Activated CD4-positive, alpha-beta T cell treated with anti-CD3 and anti-CD28 coated beads for 1 hour (primary cell): ENCODE measurements at places on chromosomes 2 and 18.

DNA sequence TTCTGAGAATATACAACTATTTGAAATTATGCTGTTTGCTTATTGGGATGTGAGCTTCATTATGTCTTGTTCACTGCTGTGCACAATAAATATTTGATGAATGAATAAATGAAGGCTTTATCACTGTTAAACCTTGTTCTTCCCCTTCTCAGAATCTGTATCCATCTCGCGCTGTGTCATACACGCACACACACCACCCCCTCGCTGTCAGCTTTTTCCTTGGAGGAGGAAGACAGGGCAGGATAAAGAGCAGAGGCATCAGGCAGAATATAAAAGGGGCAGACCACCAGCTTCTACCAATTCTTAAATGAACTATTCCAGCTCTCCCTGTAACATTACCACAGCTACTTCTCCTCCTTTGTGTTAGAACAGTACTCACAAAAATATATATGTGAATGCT, 75.0 kb downstream of the CD226 start:
- DNase-seq: no peak

- no peak for DNase-seq
Measured at GRCh38 chr2:100383306-100383705, 34.2 kb downstream of the CHST10 start.

DNA sequence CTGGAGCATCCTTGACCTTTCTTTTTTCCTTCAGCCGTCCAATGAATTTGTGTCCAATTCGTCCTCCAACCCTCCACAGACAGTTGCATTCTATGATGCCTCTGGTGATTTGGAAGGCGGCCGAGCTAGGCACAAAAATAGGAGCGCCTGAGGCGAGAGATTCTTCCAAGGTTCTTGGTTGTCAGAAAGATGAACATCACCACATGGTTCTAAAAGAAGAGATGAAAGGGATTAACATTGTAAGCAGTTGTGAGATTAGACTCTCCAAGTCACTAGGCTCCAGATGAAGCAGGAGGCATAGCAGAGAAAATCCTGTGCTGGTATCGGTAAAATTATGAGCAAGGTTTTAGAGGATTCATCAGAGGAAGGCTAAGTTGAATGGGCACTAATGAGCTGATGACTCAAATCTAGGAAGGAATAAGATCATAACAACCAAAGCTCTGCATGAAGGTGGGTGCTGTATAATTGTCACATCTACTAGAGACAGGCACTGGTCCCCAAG, 75.4 kb upstream of the MAP4K3 start:
- no peak for DNase-seq

GRCh38 chr2:96120991-96121390, 4.6 kb upstream of the ADRA2B start:
- no peak for DNase-seq

GRCh38 chr18:33115917-33116316, 324.6 kb downstream of the CCDC178 start:
- no peak for DNase-seq

- no peak for DNase-seq
Measured at GRCh38 chr2:200259577-200259957, 46.9 kb upstream of the SPATS2L start.

DNA sequence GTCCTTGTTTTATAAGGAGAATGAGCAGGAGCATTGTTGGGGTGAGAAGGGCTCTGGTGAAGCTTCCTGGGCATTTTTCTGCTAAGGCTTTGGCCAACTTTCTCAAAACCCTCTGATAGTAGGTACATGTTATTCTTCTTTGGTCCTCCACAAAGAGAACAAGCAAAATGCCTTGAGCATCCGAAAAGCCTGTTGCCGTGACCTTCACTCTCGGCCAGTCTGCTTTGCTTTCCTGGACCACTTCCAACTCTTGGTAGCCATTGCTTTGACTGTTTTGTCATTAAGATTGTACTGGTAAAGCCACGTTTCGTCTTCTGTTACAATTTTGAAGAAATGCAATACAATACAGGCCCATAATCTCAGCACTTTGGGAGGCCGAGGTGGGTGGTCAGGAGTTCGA, 27.4 kb upstream of the ALLC start:
- no peak for DNase-seq

- peak; percentile 77 for DNase-seq
Measured at GRCh38 chr2:219541611-219542180, 1.9 kb downstream of the CHPF start.

GRCh38 chr18:74457043-74457724, at the start of gene DIPK1C:
Gene DIPK1C, minus strand, starts transcription at chr18:74457308. Its CDS starts 49 bp downstream, at chr18:74457259.
- no peak for DNase-seq

DNA sequence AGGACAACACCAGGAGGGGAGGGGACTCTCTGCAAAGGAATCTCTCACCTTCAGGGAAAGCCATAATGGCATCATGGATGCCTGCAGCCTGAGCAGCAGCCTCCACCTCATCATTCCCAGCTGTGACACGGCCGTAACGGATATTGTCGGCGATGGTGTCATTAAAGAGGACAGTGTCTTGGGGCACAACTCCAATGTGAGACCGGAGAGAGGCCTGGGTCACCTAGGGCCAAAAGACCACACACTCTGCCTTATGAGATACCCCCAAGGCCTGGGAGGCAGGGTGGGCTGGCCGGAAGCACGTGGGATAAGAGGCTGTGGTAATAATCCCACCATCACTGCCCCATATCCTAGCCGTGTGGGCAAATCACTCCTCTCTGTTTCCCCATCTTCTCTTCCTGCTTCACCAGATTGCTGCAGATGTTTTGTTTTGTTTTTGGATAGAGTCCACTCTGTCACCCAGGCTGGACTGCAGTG, 4.3 kb downstream of the ZFAND2B start:
- DNase-seq: no peak

DNA sequence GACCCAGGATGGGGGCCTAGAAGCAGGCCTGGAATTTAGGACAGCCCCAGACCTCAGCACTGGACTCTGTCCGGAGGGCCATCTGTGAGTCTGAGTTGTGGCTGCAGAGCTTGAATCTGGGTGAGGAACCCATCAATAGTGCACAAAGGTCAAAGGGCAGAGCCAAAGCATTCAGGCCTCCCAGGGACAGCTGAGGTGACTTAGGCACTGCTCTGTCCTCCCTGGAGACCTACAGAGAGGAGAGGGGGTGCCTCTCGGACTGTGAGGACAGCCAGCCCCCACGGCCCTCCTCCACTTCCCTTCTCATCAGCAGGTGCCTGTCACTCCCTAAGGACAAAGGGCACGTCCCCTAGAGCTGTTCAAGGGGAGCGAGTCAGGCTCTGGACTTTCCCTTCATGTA, 25.1 kb upstream of the PRLH start:
- DNase-seq: no peak

GRCh38 chr2:147141930-147142329, 702.9 kb upstream of the ACVR2A start:
- DNase-seq: no peak

DNA sequence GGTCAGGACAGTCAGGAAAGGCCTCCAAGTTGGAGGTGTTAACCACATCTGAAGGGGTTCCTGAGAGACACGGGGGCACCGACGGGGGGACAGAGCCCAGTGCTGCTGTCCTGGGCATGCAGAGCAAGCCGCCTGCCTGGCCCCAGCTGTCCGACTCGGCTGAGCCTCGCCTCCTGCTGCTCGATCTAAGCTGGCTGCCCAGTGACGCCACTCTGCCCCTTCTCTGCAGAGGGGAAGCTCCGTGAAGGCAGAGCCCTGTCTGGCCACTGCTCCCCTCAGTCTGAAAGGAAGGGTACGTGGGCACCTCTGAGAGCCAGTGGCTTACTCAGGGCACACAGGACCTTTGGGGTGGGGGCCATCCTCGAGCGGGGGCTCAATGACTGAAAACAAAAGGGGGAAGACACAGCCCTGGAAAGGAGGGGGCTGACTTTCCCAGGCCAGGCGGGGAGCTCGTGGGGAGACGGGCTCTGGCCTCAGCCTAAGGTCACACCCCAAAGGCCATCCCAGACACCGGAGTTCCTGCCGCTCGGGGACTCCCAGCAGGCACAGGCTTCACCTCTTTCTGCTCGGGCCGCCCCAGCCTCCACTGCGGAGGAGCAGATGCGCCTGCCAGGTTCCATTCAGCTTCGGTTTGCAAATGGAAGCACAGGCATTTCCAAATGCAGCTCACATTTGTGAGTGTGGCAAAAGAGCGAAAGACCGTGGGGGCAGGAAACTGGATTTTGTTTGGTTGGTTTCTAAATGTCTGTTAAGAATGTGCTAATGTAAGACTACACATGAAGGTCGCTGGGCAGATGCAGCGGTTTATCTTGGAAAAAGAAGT, 136.9 kb downstream of the HDAC4 start:
- DNase-seq: no peak
